ENCODE measurements at places on chromosomes 6 and 20.

GRCh38 chr6:107441682-107442081 lies 17.7 kb downstream of the PDSS2 start:
- no peak for DNase-seq

- no peak for DNase-seq
Observed at GRCh38 chr6:112482373-112482772, 135.2 kb downstream of the RFPL4B start.

DNA sequence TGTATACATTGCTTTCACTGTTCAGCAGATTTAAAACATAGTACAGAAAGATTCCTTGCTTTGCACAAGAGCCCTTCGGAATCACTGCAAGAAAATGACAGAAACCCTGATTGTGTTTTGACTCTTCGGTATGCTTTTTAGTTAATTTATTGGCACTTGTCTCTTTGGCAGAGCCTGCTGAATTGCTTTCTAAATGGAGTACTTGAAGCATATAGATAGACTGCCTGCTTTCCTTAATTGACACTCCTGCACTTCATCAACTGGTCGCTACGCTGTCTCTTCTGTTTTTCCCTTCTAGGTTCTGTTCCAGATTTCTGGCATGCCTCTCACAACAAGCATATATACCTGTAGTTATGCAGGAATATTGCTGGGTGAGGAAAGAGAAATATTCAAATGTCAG lies 22.4 kb upstream of the RBM24 start:
- no peak for DNase-seq

DNA sequence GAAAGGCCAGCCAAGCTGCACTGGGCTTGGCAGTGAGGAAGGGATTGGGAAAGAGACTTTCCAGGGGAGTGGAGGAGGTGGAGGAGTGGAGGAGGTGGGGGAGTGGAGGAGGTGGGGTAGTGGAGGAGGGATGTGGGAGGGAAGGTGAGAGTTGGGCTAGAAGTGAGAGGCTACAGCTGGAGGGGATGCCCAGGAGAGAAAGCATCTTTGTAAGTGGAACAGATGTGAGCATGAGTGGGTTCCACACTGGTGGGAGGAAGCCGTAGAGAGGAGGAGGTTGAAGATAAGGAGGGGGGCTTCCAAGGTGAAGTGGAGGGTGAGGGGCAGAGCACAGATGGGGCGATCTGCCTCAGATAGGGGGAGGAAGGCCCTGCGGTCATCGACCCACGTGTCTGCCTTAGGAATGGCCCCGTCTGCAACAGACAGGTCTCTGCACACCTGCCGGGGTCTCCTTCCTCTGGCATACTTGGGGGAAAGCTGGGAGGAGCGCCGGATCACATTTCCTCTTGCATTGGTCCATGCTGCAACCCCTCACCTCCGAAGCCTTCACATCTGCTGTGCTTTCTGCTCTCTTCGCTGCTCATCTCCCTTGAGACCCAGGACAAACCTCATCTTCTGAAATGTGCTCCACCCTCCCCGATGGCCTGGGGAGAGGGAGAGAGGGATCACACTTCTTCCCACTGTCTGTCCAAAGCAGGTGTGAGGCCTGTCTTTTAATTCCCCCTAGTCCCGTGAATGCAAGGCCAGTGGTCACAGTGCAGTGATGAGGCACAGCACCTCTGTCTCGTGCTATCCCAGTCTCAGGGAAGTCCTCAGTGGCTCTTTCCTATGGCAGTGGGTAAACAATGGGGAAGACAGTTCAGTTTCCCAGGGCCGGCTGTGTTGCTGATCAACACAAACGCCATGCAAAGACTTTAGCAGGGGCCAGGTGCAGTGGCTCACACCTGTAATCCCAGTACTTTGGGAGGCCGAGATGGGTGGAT lies 48.6 kb upstream of the SNX9 start:
- DNase-seq: peak; percentile 83

DNA sequence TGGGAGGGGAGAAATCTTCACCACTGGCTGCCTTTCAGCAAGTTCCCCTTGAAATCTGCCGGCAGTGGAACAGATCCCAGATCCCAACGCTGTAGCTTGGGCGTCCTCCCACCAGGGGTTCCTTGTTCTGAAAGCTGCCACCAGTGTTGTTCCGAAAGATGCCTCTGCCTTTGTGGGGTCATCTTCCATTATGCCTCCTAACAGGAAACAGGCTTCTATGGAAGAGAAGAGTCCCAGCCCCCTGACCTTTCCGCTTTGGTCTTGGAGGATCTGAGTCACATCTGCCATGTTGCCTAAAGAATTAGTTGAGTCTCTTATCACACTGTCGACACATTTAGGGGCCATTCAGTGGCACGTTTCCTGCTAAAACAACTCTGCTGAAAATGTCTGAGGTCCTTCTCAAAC lies 57.5 kb upstream of the NFATC2 start:
- no peak for DNase-seq

- no peak for DNase-seq
Observed at GRCh38 chr20:36988494-36988966, 37.0 kb upstream of the SAMHD1 start.

DNA sequence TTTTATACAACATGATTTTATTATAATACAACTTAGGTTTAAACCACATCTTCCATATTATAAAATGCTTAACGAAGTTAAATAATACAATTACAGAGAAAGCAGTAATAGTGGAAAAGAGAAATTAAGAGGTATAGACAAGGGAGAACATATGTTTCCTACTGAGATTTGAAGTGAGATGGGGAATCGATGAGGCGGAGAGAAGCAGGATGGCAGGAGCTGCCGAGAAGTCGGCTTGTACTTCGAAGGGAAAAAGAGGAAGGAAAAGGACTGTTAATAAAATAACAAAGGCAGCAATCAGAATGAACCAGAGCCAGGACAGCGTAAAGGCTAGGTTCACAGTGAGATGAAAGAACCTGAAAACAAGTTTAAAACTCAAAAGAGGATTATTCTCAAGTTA lies 15.4 kb downstream of the FBXL4 start:
- no peak for DNase-seq

DNA sequence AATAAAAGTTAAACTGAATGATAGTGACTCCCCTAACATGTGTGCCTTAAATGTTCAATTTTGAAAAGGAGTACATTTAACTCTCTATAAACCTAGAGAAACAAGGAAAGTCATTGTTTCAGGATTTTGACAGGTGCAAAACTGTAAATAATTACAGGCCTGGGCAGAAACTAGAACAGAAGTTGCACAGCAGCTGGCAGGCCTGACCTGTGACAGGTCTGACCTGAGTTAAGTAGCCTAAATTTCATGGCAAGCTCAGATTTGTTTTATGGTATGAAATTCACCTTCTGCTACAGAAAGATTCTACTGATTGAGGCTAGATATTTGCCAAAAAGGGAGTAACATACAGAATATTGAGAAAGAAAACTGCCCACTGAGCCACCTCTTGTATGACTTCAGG lies 166.1 kb downstream of the CDKAL1 start:
- peak; percentile 33 for DNase-seq

- no peak for DNase-seq
Observed at GRCh38 chr20:59814840-59815340, 118.5 kb downstream of the SYCP2 start.

GRCh38 chr20:63930971-63931553 lies 25.2 kb downstream of the UCKL1 start:
- no peak for DNase-seq

DNA sequence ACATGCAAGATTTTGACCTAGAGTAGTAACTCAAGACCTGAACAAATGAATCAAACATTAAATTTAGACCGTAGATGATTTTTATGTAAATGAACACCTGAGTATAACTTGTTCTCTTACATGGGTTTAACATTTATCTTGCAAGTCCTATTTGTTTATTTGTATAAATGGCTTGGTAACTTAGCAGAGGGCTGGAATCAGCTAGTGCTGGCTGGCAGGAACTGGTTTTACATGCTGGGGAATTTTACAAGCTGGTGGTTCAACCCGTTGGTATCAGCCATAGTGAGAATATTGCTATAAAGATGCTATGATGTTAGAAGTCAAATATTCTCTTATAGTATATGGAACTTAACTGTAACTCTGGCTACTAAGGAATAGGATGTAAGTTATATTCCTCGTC lies 8.9 kb downstream of the SLC22A2 start:
- DNase-seq: no peak

GRCh38 chr6:30688569-30688968 lies 2.1 kb upstream of the PPP1R18 start:
- DNase-seq: no peak

DNA sequence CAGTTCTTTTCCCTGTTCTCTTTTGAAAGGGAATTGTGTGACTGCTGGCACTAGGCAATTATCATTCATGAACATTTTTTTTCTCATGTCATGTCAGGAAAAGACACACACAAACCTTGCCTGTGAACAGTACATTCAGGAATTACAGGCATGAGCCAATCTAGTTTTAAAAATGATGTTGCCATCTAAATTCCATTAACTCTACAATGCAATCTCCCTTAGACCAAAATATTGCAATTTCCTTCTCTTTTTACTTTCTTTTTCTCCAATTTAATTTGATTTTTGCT lies 127.5 kb upstream of the STMND1 start:
- DNase-seq: no peak

DNA sequence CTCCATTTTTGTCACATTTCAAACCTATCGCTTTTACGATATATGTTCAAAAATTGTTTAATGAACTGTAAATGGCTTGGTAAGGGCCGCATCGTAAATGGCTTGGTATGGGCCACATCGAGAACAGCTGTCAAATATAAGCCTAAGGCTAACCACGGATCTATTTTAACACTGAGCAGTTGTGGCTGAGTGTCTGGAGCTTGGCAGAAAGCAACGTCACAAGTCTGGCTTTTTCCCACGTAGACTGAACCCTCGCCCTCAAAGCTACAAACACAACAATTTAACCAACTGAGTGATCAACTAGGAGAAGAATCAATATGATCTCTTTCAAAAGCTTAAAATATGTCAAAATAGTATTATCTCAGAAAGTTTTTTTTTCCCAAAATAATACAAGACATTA lies 71.4 kb upstream of the PRSS16 start:
- no peak for DNase-seq

GRCh38 chr6:148565930-148566663 lies 180.7 kb upstream of the UST start:
- DNase-seq: no peak

DNA sequence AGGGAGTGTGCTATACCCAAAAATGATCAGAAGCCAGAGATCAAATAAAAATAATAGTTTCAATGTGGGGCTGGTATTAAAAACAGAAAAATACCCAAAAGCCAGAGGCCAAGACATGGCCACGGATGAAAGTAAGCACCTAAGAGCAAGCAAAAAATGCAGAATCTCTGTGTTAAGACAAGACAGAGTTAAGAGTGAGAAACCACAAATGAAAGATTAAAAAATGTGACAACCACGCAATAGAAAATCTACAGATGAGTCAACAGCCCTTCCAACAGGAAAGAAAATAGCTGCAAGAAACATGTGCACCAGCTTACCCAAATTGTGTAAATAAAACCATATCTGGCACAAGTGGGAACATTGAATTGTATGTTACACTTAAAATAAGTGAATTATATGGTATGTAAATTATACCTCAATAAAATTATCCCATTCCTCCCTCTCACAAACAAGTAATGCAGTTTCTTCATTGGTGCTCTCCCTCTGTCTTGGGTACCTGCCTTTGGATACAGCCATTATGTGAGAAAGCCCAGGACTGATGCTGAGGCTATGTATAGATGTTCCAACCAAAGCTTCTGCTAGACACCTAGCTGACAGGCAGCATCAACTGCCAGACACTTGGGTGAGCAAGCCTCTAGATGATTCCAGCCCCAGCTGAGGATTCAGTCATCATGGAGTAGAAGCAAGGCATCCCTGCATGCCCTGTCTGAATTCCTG lies 55.3 kb upstream of the UFL1 start:
- DNase-seq: no peak

GRCh38 chr20:41734506-41734945 lies 116.3 kb upstream of the CHD6 start:
- peak; percentile 70 for DNase-seq

GRCh38 chr6:132812255-132812732 lies 2.1 kb upstream of the RPS12 start:
- no peak for DNase-seq

Measured in NCI-H526 (cell line).